Activated CD8-positive, alpha-beta memory T cell treated with anti-CD3 and anti-CD28 coated beads, Interleukin-2, amount 10 ng/mL, durations not matched to agents 7 days and 5 days (primary cell): ENCODE measurements at places on chromosomes 6 and 20. TPM values are rescaled to one million over a fixed set of nuclear protein-coding genes. Genes with fewer than 3 reads are reported as not detected.

- no peak for DNase-seq
These were observed 106.7 kb downstream of the SLX4IP start for GRCh38 chr20:10541668-10542411.

DNA sequence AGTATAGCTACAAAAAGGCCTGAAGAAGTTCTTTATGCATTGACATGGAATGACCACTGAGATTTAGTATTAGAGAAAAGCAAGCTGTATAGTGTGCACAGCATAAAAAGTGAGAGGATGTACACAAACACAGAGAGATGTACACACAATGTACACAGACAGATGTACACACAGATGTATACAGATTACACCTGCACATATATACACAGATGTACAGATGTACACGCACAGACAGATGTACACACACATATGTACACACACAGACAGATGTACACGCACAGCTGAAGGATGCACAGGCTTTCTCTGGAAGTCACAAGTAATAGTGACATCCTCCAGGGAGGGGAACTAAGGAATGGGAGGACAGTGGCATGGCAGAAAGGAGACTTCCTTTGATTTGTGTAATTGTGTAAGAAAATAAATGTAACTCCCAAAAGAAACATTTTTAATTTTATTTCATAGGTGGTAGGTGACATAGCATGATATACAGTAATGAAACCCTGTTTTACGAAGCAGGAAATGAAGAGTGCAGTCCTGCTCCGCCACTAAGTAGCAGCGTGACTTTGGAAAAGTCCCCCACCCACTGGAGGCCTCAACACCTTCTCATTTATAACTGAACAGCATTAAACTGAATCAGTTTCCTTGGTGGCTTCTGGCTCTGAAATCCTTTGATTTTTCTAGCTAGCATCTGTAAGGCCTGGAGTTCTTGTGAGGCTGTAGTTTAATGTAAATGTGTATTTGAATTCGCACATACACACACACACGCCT lies 14.1 kb downstream of the NFATC2 start:
- peak; percentile 56 for DNase-seq

- DNase-seq = no peak
These were observed 75.8 kb downstream of the IGF2R start for GRCh38 chr6:160044687-160045086.

The TGM3 gene
- total RNA-seq = not detected

The BTN1A1 gene
- total RNA-seq = not detected
